HepG2 (cell line): ENCODE measurements at places on chromosomes 5 and 9.

DNA sequence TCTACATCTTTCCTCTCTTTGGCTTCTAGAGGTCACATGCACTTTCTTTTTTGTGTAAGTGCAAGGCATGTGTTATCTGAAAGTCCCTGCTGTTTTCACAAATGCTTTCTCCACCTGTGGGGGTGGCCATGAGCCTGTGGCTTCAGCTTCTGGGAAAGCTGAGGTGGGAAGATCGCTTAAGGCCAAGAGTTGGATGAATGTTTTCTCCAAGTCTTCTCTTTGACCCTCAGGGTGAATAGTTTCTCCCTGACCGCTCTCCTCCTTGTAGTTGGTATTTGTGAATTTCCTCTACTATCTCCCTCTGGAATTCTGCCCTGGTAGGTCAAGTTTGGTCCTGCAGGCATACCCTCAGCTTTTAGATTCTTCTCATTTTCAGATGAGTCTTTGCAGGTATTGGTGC lies 74.2 kb downstream of the UGCG start:
- DNase-seq = no peak

GRCh38 chr9:134327671-134328231 lies 1.5 kb downstream of the RXRA start:
- no peak for DNase-seq

DNA sequence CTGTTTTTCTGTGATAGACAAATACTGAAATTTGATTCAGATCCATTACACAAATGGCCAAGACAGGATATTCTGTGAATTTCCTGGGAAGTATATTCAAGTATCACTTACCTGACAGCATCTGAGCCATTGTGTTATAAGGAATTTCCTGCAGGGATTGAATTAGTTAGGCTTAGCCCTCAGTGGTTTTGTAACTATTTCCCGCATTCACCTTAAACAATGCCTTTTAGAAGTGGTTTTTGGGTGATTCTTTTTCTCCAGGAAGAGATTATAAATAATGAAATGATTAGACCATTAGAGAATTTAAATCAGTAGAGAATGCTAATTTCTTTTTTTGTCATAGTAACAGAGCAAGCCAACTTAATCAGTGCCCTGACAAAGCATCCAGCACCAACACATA lies 30.6 kb downstream of the ITGA1 start:
- DNase-seq = no peak

DNA sequence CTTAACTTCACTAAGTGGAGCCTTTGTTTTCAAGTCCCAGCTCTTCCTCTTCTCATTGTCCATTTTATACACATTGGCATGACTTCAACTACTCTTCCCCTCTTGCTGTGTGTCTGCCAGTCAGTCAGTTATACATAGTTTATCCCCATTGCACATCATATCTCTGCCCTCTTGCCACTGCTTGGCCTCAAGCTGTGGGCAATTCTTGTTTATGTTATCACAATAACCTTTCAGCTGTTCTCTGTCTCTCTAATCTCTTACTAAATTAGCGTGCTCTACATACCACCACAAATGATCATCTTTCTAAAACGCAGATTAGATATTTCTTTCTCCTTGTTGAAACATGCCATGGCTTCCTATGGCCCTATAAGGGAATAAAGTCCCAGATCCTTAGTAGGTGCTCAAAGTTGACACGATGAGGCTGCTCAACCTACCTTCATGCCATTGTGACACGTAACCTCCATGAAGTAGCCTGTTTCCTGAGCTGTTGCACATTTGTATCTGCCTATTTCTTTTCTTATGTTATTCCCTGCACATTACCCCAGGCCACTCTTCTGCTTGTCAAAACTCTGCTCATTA lies 239.3 kb downstream of the GAS1 start:
- DNase-seq = no peak

- DNase-seq = no peak
Measured at GRCh38 chr5:57956636-57957035, 474.0 kb upstream of the ACTBL2 start.

GRCh38 chr9:99773468-99774138 lies 48.1 kb upstream of the NR4A3 start:
- no peak for DNase-seq

- DNase-seq = no peak
Measured at GRCh38 chr9:133027134-133027533, 3.7 kb upstream of the GTF3C5 start.

DNA sequence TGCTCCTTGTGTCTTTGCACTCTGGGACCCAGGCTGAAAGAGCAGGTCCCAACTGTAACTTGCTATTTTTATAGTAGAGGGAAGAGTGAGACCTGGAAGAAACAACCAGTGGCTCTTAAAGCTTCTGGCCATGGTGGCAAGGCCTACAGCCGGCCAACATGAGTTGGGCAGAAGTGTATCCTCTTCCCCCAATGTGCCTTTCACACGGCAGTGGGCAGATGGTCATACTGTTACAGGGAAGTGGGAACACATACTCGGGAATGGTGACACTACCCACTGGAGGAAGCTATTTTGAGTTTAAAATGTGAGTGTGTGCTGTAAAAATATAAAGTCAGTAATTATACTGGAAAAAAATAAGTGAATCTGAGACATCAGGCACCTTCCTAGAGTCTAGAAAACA lies 116.0 kb downstream of the MVB12B start:
- no peak for DNase-seq

DNA sequence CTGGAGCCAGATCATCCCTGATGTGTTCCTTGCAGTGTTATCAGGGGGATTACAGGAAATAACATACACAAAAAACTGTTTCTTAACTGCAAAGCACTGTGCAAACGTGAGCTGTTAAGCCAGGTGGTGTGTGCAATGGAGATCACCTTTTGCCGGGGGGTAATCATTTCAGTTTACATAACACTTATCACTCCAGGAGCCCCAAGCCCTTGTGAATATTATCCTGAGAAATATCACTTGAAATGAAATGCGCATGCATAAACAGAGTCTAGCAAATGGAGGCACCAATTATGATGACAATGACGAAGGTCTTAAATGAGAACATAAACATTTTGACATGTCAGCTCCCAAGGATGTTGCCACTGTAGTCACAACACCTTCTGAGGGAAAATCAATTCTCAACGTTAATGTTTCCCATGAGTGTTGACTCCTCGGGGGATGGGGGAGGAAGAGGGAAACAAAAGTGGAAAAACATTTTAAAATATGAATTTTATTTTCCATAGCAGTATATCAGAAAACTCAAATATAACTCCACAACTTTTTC lies 54.5 kb upstream of the RAD23B start:
- no peak for DNase-seq

GRCh38 chr9:806285-807156 lies 35.0 kb upstream of the DMRT1 start:
- DNase-seq = peak; percentile 35

GRCh38 chr9:88991066-88992034 lies at the start of gene S1PR3:
TSS of gene S1PR3 (plus strand) at chr9:88991468. CDS start at chr9:89001201, 9,733 bp downstream.
- DNase-seq = no peak

DNA sequence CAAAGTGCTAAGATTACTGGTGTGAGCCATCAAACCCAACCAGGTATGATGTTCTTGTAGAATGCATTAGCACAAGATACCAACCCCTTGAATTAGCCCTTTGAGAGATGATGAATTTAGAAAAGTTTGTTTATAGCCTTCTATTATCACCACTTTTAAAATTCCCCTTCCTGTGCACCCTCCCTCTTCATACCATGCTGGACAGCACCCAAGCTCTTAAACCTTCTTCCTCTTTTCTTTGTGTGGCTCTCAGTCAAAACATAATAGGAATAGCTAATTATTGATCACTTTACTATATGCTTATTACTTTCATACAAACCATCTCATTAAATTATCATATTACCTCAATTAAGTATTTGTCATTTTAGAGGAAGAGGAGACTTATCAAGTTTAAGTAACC lies 87.6 kb upstream of the TMED7 start:
- DNase-seq = no peak

DNA sequence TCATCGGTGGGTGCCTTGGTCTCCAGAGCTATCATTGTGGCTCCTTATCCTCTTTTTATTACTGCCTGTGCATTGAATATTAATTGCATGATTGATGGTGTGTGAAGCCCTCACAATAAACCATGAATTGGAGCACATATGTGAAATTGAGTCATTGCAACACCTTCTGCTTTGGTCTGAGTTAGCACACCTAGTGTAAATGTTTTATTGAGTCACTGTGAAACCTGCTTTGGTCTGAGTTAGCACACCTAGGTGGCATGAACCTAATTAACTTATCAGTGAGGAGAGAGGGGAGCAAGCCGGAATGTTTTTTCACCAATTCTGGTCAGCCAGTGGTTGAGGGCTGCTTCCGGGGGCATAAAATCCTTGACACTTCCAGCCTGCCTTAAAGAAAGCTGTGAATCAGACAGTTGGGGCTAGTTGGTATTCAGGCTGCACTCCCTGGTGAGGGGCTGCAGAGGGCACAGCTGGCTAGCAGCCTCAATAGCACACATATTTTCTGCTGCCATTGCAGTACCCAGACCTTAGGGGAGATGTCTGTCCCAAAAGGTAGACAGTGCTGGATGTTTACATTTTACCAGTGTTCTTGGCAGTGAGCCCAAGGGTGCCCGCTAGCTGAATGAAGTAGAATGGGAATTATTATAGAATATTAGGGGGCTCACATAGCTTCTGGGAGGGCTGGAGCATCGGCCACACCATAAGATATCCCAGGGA lies 76.5 kb upstream of the GOLM1 start:
- no peak for DNase-seq

- no peak for DNase-seq
Measured at GRCh38 chr9:81999806-82000205, 11.2 kb downstream of the SPATA31D1 start.

DNA sequence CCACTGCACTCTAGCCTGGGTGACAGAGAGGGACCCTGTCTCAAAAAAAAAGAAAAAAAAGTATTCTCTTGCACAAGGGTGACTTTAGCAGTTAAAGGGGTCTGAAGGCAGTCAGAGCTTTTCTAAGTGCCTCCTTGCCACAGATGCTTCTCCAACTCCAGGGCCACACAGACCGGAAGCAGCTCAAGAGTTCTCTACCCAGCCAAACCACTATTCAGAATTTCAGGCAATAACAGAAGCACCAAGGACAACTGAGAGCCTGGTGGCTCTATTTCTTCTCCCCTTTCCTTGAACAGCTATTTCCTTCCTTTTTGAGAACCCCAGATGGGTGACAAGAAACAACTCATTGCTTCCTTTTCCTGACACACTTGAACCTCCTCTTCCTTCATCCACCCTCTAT lies 2.2 kb downstream of the FAM219A start:
- no peak for DNase-seq

- no peak for DNase-seq
Measured at GRCh38 chr9:123725389-123725788, 204.5 kb downstream of the DENND1A start.

- DNase-seq = no peak
Measured at GRCh38 chr9:37248651-37249163, 128.3 kb downstream of the ZCCHC7 start.

- no peak for DNase-seq
Measured at GRCh38 chr5:80207832-80208231, 48.0 kb downstream of the SERINC5 start.

- no peak for DNase-seq
Measured at GRCh38 chr5:168047669-168048111, 243.8 kb upstream of the WWC1 start.

DNA sequence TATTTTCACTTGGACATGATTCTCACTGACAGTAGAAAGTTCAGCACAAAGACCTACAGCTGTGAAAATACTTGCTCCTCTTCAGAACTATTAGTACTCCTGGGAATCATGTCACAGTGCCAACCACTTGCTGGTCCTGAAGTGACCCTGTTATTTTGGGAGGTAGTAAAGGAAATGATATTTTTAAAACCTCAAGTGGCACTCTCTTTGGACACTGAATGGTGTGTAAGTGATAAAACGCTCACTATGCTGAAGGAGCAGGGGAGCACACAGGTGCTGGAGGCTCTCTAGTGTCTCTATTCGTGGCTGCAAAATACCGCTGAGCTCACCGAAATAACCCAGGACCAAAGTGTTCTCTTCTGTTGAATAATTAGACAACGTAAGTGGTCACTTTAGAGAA lies 76.9 kb upstream of the SPATA31D4 start:
- DNase-seq = no peak

GRCh38 chr5:165906871-165907270 lies 2384.6 kb upstream of the WWC1 start:
- no peak for DNase-seq

- DNase-seq = no peak
Measured at GRCh38 chr5:38720554-38721361, 125.1 kb upstream of the OSMR start.
